8988T (cell line): ENCODE measurements at places on chromosomes 13 and 19.

DNA sequence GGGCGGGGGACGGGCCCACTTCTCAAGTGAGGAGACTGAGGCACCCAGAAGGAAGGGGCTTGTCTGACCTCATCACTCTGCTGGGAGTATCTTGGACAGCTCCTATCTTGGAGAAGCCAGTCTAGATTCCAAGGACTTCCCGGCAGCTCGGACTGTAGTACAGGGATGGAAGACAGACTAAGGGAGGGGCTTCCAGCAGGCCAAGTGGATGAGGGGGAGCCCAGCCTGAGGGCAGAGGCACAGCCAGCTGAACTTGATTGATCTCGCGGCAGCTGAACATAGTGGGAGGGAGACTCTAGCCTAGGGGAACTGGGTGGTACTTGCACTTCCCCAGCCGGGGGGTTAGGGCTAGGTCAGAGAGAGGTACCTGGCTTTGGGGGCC is 711 bp downstream of the CILP2 start:
- DNase-seq: no peak

GRCh38 chr19:3125900-3126524 is 9.8 kb upstream of the GNA15 start:
- DNase-seq: peak; percentile 71

DNA sequence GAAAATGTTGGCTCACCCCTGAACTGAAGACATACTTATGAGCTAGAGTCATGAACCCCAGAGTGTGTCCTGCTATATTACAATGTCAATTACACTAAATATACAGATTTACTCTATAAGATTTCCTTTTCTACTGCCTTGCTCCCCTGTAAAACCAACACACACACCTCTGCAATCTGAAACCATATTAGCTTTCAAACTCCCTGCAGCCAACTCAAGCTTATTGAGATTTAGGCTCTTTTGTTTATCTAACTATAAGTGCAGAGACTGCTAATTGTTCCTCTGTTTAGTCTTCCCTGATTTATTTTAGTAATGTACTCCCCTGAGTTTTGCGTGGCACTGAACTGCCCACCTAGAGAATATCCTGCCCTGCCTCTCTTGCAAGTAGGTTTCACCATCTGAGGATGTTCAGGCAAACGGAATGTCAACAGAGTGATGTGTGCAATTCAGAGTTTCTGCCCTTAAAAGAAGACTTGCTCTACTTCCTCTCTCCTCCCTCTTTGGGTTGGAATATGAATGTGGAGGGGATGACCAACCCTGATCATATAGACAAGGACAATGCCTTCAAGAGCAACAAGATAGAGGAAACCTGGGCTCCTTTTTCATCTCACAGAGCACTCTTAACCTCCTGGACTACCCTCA is 22.3 kb downstream of the FAM216B start:
- DNase-seq: no peak

DNA sequence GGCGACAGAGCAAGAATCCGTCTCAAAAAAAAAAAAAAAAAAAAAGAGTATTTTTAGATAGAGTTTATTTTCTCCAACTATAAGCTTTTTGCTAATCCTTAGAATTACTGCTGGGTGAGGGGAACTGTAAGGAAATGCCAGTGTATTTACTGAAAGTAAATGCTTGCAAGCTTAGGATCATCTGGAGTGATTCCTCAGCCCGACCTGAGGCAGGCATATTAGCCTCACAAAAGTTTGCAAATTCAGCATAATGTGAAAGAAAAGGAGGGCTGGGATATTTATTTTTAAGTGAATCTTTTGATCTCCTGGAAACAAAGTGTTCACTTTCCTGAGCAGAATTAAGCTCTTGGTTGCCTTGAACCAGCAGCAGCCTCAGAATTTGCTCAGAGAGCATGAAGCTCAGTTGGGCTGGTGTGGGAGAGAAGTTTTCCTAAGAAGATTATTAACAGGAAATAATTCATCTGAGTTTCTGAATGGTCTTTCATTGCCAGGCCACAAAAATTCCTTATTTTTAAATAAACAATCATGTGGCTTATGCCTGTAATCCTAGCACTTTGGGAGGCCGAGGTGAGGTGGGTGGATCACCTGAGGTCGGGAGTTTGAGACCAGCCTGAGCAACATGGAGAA is 24.7 kb upstream of the SPATA13 start:
- DNase-seq: no peak

DNA sequence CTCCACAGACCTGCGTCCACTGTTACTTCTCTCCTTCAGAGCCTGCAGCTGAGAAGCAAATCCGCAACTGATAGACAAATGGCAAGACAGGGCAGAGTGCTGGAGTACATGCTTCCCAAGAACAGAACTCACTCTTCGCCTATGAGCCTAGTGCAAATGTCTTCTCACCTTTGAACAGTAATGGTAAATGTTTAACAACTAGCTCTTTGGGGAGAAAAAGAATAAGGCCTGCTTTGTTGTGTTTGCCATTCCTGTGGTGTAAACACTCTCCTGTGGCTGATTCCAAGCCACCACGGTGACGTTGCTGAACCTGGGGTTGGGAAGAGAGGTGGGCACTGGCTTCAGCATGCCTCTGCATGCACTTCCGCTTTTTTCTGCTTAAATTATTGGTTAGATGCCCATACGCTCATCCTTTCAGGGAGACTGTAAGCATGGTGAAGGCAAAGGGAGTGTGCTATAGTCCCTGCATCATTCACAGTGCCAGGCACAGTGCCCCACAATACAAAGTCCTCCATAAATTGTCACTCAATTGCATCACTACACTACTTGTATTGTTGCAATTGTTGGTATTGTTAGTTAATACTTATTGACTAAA is 28.1 kb upstream of the GTF3A start:
- no peak for DNase-seq

GRCh38 chr13:111854403-111854802 is 212.5 kb upstream of the SOX1 start:
- DNase-seq: no peak

DNA sequence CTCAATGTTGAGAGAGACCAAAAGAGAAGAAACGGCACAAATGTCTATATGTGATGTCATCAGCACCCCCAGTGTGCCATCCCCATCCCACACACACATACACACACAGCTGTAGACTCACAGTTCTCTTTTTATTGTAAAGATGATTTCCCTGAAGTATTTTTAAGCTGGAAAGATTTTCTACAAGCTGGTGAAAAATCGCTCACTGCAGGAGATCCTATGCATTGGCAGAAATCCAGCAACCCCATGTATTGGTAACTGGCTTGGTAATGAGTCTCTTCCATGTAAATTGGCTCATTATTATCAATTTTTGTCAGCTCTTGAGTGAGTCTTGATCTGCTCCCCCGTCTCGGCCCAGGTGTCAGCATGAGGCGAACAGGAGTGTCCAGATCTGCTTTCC is 107.1 kb upstream of the UQCRFS1 start:
- no peak for DNase-seq

GRCh38 chr19:48907671-48908070 is 7.6 kb downstream of the NUCB1 start:
- DNase-seq: no peak

DNA sequence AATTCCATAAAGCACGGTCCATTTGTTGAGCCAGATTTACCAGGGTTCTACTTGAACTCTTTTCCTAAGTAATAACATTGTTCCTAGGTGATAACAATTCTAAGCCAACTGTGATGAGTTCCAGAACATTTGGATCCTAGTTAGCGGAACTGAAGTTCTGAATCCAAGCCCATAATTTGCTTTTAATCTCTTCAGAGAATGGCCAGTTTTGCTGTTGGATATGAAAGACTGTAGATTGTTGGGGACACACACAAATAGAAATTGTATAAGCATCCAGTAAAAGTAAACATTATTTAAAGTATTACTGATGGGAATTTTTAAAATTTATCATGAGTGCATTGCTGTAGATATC is 27.3 kb upstream of the STARD13 start:
- no peak for DNase-seq

GRCh38 chr13:113646921-113647340 is 11.1 kb downstream of the ATP4B start:
- no peak for DNase-seq

GRCh38 chr13:59527500-59527899 is 636.2 kb downstream of the DIAPH3 start:
- no peak for DNase-seq

GRCh38 chr13:49348751-49349150 is 95.1 kb downstream of the CAB39L start:
- DNase-seq: no peak

GRCh38 chr19:46295401-46296201 is 1.2 kb upstream of the HIF3A start:
- DNase-seq: no peak

- DNase-seq: no peak
Observed at GRCh38 chr13:28864544-28864943, 44.4 kb downstream of the MTUS2 start.

GRCh38 chr19:13241231-13242104 is 91.3 kb downstream of the IER2 start:
- DNase-seq: no peak

DNA sequence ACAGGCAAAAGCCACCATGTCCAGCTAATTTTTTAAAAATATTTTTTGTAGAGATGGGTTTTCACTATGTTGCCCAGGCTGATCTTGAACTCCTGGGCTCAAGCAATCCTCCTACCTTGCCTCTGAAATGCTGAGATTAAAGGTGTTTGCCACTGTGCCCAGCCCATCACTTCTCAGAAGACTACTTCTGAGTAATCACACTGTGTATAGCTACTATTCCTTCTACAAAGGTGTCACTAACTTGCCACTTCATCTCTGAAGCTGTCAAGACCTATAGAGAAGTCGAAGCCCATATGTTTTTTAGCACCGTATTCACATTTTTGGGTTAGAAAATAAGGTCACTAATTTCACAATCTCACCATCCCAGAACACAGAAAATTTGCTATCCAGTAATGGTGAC is 36.0 kb upstream of the FNDC3A start:
- DNase-seq: no peak

GRCh38 chr13:95155093-95155492 is 146.2 kb downstream of the ABCC4 start:
- no peak for DNase-seq

- no peak for DNase-seq
Observed at GRCh38 chr19:782878-783668, 14.2 kb upstream of the PTBP1 start.

DNA sequence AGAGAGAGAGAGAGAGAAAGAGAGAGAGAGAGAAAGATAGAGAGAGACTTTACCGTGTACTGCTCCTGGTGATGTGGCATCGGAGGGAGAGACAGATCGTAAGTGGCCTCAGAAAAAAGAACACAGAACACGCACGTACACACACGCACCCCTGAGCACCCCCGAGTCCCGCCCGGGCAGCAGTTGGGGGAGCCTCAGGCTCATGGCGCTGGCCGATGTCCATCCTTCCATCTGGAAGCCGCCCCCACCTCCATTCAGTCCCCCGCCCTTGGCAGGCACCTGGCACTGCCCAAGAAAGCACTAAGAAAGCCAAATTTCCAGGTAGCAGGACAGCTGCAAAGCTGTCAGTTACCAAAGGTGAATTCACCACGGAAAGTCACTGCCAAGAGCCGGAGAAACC is 116.9 kb downstream of the IER2 start:
- DNase-seq: no peak

DNA sequence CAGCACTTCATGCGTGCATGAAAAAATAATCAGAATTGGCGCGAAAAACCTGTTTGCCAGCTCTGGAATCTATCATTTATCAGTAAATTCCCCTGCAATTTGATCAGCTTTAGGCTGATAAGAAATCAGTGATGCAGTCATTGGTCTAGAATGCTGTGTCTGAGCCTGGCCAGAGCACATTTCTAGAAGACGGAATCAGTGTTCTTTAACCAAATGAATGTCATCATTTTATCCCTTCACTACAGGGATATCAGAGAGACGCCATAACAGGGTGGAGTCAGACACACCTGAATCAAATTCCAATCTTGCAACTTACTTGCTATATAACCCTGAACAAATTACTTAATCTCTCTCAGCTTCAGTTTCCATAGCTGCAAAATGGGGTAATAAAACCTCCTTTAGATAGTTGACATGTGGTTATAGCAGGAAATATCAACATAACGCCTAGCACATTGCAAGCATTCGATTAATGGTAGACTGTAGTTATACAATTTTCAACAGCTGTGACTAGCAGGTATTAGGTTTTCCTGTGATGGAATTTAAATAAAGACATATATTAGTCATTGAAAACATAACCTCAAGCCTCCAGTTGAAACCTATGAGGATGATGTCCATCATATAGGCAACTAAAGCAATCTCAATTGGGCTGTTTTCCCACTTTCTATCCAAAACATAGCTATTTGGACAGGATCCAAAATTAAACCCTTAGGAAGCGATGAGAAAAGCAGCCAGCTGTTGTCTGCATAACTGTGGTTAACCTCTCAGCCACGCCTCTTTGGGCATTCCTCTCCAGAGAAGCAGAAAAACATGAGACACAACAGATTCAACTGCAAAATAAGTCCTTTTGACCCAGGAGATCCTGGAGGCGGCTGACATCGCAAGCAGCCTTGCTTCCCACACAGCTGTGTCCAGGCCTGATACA is 51.6 kb upstream of the UBL3 start:
- DNase-seq: no peak

DNA sequence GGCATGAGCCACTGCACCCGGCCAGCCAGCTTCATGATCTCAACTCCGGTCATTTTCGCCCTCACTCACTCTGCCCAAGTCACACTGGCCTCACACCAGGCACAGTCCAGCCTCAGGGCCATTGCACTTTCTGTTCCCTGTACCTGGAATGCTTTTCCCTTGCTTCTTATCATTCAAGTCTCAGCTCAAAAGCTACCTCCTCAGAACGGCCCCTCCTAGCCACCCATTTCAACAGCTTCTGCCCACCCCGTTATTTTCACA is 2.5 kb upstream of the TLE2 start:
- DNase-seq: no peak

DNA sequence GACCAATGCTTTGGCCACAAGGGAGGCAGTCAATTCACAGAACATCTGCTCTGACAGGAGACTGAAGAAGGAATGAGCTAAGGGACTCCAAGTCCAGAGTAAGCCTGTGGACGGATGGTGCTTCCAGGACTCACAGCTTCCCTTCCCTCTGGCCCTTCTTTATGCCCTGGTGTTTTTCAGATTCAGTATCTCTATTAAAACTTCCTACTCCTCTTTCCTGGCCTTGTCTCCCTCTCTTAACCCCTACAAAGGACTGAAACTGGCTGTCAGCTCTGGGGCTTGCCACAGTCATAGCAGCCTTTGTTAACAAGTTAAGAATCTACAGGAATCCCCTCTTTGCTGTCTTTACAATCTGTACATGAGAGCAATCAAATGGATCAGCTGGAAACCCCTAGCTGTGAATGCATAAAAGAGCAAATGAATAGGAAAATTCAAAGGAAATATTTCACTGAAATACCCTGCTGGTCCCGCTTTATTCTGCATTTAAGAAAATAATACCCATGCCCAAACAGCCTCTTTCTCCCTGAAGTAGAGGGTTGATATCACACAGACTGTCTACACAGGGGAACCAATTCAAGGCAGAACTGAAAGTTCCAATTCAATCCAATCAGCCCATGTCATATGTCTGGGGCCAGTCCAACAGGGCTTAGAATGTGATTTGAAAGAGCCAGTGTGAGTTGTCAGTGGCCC is 192.3 kb downstream of the MZT1 start:
- no peak for DNase-seq

GRCh38 chr13:59672445-59672844 is 491.3 kb downstream of the DIAPH3 start:
- DNase-seq: no peak

- no peak for DNase-seq
Observed at GRCh38 chr13:90641884-90642283, 705.6 kb upstream of the MIR17HG start.
